ENCODE measurements at places on chromosomes 4 and X.

DNA sequence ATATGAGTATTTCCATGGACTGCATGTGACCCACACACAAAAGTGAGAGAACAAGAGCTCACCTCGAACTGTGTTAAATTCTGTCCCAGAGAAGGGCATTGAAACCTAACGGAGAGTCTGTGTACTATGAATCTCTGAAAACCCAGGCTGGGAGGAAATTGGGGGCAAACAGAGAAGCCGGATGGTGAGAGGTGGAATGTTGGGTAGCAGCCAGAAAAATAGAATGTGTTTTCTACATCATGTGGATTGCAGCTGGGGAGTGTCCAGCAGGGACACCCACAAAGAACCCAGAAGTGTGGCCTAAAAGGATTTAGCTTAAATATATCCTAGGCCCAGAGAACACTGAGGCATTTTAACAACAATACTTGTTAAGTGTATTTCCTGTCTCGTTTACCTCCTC is 38.6 kb downstream of the MND1 start:
- DNase-seq = no peak

DNA sequence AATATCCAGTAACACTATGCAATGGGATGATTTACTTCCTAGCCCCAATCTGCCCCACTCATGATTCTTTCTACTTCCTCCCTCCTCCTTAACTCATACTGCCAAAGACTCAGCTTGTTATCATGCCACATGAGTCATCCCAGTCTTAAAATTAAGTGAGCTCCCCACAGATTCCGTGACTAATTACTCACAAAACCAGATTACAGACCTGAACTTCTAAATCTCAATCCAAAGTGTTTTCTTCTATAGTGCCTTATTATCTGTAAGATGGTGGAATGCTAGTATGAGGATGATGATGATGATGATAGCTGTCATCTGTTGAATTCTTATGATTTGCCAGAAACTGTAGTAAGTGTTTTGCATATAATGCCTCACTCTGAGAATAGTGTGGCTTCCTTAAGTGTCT is 27.7 kb upstream of the GPC3 start:
- DNase-seq = no peak

DNA sequence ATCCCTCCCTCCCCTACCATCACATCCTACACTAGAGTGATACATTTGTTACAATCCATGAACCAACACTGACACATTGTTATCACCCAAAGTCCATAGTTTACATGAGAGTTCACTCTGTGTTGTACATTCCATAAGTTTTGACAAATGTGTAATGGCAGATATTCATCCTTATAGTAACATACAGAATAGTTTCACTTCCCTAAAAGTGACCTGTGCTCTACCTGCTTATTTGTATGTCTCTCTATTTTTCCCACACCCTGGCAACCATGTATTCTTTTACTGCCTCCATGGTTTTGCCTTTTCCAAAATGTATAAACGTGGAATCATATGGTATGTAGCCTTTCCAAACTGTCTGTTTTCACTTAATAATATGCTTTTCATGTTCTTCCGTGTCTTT is 42.2 kb upstream of the HPGD start:
- DNase-seq = no peak

- no peak for DNase-seq
Observed at GRCh38 chr4:38069271-38069760, 109.1 kb downstream of the PTTG2 start.

DNA sequence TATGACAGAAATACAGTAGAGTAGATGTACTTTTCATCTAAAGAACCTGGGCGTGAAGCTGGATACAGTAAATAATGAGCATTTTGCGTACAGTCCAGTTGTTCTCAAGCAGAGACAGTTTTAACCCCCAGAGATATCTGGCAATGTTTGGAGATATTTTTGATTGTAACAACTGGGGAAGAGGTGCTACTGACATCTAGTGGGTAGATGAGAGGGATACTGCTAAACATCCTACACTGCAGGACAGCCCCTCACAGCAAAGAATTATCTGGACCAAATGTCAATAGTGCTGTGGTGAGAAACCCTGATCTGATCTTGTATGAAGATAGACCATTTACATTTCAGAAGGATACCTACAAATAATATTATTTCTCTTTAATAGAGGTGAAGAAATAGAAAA is 200.2 kb upstream of the FAM47A start:
- no peak for DNase-seq
